Neuronal stem cell (in vitro differentiated cells): ENCODE measurements at places on chromosomes 11 and 22.

DNA sequence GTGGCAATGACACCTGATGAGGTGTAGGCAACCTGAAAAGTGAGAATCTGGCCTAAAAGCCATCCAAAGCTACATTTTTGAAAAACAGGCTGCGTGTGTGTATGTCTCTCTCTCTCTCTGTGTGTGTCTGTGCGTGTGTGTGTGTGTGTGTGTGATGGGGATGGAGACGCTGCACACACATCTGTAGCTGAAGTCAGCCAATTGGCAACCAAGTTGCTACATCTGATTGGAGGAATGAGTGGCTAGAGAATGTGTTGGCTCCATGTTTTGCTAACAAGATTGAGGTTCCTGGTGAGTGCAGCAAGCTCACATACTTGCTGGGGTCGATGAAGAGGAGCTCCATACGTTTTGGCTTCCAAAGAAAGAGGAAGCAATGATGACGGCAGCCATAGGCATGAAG is 311.4 kb upstream of the NCAM1 start:
- no peak for DNase-seq

DNA sequence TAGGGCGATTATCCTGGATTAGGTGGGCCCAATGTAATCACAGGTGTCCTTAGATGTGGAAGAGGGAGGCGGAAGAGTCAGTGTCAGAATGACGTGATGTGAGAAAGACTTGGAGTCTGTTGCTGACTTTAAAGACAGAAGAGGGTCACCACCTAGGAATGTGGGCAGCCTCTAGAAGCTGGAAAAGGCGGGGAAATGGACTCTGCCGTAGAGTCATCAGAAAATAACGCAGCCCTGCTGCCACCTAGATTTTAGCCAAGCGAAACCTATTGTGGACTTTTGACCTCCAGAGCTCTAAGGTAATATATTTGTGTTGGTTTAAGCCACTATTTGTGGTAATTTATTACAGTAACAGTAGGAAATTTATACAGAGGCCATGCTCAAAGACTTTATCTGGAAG is 4.8 kb downstream of the DDX10 start:
- no peak for DNase-seq

- DNase-seq: no peak
Measured at GRCh38 chr11:45305874-45306623, 19.9 kb upstream of the SYT13 start.

GRCh38 chr11:134606251-134606650 is 194.2 kb upstream of the B3GAT1 start:
- no peak for DNase-seq

DNA sequence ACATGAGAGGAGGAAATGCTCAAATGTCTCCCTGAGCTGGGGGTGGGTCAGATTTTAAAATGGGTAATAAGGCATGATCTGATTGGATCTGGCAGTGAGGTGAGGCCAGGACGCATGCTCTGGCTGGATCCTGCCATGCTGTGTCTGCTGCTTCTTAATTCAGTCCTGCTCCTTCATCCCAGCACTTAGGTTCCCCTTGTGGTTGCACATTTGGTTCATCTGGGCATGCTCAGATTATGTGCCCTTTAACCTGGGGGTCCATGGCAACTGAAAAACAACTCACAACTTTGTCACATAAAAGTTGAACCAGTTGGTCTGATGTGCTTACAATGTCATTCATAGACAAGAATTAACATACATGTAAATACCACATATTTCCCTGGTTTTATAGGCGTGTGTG is 67.9 kb downstream of the PIWIL4 start:
- DNase-seq: no peak

DNA sequence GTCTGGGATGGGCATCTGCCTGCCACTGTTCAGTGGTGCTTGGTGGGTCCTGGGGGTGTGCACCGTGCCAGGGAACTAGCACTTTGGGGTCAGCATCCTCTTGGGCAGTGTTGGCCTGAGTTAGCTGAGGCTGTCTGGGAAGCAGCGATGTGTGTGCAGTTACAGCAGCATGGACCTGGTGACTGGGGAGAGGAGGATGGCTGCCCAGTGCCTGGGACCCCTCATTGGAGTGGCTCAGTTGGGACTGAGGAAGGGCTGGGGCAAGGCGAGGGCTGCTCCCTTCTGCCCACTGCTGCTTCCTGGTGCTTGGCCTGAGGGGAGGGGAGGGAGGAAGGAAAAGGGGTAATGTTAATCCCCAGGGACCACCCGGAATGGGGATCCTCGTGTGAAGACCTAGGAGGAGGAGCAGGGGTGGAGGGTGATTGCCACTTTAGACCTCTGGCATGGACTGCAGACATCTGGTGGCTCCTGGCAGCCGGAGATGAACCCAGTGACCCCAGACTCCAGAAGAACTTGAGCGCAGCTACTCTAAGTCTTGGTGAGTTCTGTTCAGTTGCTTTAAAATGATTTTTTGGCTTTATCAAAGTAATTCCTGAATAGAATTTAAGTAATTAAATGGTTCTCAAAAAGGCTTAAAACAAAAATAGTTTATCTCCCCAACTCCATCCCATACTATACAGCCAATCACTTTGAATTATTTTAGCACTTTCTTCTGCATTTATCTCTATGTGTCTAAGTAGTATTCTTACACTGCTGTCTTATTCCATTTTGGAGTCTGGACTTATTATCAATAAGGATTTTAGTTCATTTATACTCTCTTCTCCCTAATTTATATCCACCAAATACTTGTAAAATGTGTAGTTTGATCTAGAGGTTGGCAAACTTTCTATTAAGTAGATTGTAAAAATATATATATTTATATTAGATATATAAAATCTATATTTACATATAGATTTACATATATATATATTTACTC is 15.4 kb upstream of the TMEM191C start:
- no peak for DNase-seq

DNA sequence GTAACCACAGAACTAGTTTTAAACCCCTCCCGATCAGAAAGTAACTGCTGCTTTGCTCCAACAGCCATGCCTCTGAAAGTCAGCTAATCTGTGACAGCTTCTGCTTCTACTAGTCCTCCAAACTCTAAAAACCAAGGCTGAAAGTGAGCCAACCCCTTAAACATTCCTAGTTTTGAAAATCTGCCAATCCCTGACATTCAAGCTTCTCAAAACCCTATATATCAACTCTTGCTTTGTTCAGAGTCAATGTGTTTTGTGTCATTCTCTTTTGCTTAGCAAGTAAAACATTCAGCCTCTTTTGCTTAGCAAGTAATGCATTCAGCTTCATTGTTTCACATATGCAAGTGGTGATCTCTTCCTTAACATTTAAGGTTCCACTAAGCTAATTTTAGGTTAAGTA is 56.9 kb downstream of the ATG16L2 start:
- no peak for DNase-seq

DNA sequence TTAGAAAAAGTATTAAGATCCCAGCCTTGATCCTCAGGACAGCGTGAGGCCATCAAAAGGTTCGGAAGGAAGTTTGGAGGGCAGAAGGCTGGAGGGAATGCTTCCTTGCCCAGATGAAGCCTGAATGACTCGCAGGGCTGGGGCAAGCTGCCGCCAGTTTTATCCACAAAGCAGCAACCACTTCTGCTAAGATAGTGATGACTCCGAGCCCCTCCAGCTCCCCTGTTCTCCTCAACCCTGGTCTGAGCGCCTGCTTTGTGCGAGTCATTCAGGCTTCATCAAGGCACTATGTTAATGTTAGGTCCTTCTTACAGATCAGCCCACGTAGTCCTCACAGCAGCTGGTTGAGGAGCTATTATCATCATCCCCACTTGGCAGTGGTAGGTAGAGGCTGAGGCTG is 158.8 kb downstream of the COMMD9 start:
- no peak for DNase-seq

DNA sequence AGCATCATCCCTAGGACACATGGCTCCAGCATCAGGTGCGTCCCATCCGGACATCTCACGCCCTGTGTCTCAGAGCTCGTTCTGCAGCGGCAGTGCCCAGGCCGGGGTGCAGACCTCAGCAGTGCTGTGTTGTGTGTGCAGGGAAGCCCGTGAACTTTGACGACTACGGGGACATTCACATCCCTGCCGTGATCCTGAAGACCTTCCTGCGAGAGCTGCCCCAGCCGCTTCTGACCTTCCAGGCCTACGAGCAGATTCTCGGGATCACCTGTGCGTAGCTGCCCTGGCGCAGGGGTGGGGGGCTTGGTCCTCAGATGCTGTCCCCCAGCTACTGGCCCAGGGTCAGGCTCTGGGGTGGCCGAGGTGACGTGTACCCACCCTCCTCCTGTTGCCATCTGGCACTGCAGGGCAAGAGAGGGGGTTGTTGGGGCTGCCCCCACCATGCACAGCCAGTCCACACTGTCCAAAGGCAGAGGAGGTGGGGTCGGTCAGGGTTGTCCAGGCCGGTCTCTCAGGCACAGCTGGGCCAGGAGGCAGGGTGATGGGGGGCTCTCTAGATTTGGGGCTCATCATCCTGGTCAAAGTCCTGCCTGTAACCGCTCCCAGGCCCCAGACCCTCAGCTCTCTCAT is 96.5 kb downstream of the ARHGAP8 start:
- DNase-seq: no peak

- DNase-seq: no peak
Measured at GRCh38 chr11:70247042-70247709, 23.3 kb upstream of the PPFIA1 start.

- no peak for DNase-seq
Measured at GRCh38 chr22:48717883-48718817, 1109.5 kb downstream of the BRD1 start.

- DNase-seq: no peak
Measured at GRCh38 chr11:116984186-116984585, 114.0 kb downstream of the SIK3 start.

- DNase-seq: no peak
Measured at GRCh38 chr22:48842976-48843375, 984.7 kb downstream of the BRD1 start.

DNA sequence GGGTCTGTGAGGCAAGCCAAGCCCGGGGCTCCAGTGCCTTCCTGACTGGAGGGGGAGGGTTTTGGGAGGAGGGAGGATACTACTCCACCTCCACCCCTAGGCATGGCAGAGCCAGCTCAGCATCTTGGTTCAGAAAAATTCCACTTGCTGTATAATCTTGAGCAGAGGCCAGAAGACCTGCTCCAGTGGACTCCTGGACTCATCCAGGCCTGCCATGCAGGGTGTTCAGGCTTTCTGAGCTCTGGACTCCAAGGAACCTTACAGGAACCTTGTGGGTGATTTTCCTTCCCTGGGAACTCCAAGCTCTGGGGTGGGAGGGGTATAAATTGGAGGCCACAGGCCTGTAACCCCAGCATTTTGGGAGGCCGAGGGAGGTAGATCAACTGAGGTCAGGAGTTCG is 9.4 kb downstream of the CSDC2 start:
- no peak for DNase-seq

- DNase-seq: no peak
Measured at GRCh38 chr22:20725987-20726558, 47.8 kb upstream of the SERPIND1 start.

DNA sequence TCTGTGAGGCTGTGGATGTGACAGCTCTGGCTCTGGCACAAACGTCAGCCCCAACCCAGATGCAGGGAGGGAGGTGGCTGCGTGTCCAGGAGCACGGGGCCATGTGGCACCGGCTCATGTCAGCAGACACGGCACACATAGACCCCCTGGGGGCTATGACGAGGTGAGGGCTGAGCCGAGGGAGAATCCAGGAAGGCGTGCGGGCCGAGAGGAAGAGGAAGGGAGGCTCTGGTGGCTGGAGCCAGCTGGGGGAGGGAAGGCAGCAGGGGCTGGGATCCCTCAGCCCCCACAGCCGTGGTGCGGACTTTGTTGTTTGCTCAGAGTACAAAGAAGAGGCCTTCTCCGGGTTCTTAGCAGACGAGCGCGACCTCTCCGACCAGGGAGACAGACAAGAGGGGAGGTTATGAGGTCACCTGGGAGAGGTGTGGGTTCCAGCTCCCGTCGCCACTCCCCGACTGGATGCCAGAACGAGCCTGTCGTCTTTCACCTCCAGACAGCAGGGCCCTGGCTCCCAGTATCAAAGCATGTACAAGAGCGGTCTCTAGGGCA is 46.1 kb downstream of the CDKN1C start:
- no peak for DNase-seq

GRCh38 chr11:113841691-113842090 is 33.7 kb downstream of the USP28 start:
- DNase-seq: no peak

GRCh38 chr22:34113381-34113780 is 193.1 kb upstream of the LARGE1 start:
- no peak for DNase-seq

- no peak for DNase-seq
Measured at GRCh38 chr11:4672470-4672869, 25.2 kb downstream of the OR51E2 start.

DNA sequence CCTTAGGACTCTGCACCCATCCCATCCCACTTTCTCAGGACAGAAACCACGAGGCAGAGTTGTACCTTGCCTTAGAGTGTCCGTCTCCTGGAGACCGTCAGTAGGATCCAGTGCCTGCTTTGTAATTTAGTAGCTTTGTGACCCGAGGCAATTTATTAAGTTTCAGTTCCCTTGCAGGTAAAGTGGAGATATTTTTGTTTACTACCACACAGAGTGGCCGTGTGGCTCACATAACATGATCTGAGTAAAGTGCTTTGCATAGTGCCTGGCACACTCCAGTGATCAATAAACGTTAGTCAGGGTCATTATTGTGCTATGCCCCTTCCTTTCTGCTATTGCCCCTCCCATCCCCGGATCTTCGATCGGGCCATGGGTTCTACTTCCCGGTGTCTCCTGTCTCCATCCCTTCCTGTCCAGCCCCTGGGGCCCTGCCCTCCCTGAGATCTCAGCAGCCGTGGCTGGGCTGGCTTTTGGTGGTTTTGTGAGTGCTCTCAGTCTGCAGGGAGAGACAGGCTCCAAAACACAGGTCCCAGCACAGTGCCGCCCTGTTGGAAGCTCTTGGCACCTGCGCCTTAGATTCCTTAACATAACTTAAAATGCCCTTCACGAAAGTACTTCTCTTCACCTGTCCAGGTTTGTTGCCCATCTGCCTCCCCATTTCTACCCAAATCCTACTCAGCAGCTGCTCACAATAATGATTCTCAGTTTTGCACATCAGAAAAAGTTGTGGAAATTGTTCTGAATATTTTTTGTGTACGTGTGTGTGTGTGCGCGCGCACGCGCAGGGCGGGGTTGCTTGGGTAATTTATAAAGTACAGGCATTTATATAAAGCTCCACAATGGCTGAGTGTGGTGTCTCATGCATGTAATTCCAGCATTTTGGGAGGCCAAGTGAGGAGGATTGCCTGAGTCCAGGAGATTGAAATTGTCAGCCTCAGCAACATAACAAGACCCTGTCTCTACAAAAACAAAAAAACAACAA is 753.7 kb downstream of the NTM start:
- DNase-seq: no peak

GRCh38 chr11:77752516-77752915 is 68.0 kb downstream of the RSF1 start:
- DNase-seq: no peak

GRCh38 chr22:22827187-22827939 is 60.3 kb upstream of the IGLL5 start:
- DNase-seq: no peak

- peak; percentile 32 for DNase-seq
Measured at GRCh38 chr11:113705871-113706655, at the start of gene TMPRSS5. TSS of gene TMPRSS5 (minus strand) at chr11:113706308. CDS start at chr11:113706224, 84 bp downstream.

DNA sequence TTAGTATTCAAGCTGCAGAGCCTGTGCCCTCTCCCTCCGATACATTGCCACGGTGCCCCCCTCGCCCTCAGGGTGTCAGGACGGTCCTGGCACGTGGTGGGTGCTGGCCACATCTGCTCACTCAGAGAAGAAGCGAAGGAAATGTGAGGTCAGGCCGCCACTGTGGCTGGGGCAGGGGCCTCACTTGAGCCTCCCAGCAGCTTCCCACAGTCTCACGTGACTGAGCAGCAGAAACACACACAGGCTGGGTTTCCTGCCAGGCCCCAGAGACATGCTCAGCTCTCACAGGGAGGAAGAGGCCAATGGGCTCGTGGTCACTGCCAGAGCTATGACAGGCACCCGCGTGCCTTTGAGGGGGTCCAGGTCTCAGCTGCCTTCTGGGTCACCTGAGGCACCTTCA is 37.9 kb upstream of the PRR5 start:
- DNase-seq: no peak
